ENCODE measurements at places on chromosomes 11 and 22.

DNA sequence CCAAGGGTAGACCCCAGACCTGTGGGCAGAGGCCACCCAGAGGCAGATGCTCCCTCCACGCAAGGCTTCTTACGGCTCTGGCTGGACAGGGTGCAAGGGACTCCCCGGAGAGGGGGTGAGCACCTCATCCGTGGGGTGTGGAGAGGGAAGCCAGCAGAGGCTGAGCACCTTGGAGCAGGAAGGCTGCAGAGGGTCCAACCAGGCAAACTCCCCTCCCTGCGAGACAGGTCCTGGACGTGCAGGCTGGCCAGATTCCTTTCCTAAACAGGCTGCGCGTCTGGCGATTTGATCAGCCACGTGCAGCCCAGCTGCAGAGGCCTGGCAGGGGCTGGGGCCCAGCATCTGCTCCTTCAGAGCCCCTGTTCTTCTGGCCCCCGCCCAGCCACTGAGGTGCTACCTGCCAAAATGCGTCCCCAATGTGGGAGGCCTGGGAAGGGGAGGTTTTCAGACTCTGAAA, 49.3 kb downstream of the WNT11 start:
- DNase-seq: no peak

DNA sequence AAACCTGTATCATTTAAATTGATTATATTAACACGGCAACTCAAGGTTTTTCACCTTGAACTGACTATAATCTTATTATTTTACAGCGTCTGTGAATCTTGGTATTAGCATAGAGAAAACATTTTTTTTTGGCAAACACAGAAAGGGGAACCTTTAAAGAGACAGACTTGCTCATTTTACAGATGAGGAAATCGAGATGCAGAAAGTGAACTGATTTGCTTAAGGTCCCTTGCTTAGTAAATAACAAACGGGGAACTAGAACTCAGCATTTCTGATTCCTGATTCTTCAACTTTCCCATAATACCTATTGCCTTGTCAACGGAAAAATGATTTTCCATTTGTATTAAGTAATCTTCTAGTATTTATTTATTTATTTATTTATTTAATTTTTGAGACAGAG, 33.2 kb upstream of the CECR2 start:
- DNase-seq: no peak

GRCh38 chr22:50697667-50698506, 25.3 kb downstream of the SHANK3 start:
- no peak for DNase-seq

DNA sequence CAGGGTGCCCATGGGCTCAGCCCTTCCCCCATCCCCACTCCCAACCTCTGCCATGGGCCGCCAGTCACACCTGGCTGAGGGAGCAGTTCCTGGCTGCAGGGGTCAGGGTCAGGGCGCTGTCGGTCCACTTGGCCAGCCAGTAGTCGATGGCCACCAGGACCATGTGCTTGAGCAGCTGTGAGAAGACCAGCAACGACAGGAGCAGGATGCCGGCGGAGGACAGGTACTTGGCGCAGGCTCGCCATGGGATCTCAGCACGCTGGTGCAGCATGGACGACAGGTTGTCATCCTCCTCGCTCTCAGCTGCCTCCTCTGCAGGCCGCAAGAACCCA, 18.3 kb upstream of the KCNJ11 start:
- DNase-seq: no peak

- DNase-seq: peak; percentile 92
These were observed 164.6 kb downstream of the ETS1 start for GRCh38 chr11:128422576-128423370.

DNA sequence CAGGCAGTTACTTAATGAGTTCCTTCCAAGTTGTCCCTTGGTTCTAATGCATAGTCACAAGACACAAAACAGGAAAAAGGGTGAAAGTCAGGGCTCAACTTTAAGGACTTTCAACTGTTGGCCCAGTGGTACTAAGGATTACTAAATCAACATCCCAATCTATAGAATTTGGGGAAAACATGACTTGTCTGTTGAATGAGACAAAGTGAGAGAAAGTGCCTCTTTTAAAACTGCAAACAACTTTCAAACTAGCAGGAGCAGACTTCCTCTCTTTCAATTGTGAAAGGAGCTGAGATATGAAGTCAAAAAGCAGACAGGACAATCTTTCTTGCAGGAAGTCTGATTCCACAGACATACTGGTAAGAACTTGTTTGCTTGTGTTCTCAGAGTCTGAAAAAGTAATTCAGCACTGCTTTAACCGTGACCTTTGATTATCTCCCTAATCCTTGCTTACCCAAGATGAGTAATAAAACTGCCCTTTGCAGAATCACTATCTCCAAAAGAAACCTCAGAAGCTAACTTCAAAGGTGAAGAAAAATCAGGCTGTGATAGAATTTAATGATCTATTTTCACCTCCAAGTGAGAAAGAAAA, 960.7 kb upstream of the RAG2 start:
- DNase-seq: no peak

GRCh38 chr11:16890442-16890841, 123.8 kb downstream of the PLEKHA7 start:
- no peak for DNase-seq

DNA sequence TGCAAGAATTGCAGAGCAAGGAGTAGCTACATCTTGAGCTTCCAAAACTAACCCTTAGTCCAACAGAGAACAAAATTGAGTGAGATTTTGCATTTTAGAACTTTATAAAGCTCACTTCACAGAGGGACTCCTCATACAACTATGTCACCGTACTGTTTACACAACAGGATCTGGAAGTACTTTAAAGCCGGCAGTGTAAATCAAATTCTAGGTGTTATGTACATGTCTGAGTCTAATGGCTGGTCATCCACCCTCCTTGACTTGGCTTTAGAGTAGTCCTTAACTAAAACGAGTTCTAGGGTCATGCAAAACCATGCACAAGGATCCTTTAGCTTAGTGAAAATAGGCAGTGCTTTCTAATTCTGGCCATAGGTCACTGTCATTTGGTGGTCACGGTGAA, 23.5 kb downstream of the IRAG1 start:
- no peak for DNase-seq

- no peak for DNase-seq
These were observed 6.6 kb downstream of the OR51F1 start for GRCh38 chr11:4763096-4763495.

- DNase-seq: no peak
These were observed 62.6 kb upstream of the OLFML1 start for GRCh38 chr11:7422544-7423331.

- no peak for DNase-seq
These were observed 124.8 kb upstream of the CNTN5 start for GRCh38 chr11:98895936-98896335.

GRCh38 chr11:74325649-74326645, 14.5 kb upstream of the P4HA3 start:
- DNase-seq: no peak

GRCh38 chr11:123783536-123783935, 22.6 kb downstream of the OR6M1 start:
- DNase-seq: no peak

DNA sequence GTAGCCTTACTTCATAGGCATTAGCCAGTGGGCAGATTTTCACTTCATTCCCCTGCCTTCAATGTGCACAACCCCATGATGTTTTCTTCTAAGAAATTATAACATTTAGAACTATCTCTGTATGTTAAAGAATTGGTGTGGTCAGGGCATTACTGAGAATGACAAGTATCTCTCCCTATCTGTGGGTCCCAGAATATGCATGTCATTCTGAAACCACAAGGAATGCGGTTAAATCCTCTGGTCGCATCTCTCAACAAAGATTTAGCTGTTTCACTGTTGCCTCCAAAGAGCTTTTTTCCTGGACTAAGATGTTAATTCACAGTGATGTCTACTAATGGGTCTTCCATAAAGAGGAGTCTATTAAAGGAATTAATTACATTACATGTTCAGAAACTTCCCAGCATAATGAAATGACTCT, 62.7 kb downstream of the LIF start:
- DNase-seq: no peak

DNA sequence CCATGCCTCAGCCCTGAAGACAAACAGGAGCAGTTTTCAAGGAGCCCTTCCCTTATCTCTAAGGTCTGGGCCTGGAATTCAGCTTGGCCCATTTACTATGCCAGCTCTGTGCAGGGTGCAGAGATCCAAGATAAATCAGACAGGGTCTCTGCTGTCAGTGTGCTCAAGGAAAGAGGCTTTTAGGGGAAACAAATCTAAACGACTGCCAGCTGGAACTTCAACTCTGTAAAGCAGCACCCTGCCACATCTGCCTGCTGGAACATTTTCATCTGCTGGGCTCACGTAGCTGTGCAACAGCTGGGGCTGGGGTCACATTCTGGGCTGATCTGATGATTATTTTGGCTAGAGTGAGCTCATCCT, 19.8 kb upstream of the EHF start:
- DNase-seq: no peak

- DNase-seq: peak; percentile 31
These were observed 6.0 kb upstream of the MAPK11 start for GRCh38 chr22:50276143-50276542.

- no peak for DNase-seq
These were observed 48.7 kb upstream of the TH start for GRCh38 chr11:2220173-2220771.

- no peak for DNase-seq
These were observed 943 bp downstream of the CSF2RB start for GRCh38 chr22:36914390-36914752.

GRCh38 chr11:110317516-110317932, 21.1 kb upstream of the RDX start:
- DNase-seq: no peak

DNA sequence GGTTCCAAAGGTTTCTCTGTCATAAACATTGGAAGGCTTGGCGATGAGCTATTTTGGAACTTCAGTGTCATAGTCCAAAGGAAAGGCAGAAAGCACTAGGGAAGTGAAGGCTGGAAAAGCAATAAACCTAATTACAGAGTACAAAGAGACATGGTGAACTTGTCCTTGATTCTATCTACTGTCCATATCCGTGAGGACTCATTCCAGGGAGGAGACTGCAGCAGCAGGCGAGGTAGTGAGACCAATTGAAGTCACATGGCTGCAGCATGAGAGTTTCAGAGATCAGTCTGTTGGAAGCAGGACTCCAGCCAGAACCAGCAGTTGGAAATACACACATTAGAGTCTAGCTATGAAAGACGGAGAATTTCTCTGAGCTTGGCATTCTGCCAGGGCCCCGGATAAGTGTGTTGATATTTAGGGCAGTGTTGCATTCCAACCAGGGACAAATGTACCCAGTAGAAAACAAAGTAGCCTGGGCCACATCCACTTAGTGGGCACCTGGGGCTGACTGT, 54.1 kb upstream of the ARHGAP42 start:
- DNase-seq: no peak

DNA sequence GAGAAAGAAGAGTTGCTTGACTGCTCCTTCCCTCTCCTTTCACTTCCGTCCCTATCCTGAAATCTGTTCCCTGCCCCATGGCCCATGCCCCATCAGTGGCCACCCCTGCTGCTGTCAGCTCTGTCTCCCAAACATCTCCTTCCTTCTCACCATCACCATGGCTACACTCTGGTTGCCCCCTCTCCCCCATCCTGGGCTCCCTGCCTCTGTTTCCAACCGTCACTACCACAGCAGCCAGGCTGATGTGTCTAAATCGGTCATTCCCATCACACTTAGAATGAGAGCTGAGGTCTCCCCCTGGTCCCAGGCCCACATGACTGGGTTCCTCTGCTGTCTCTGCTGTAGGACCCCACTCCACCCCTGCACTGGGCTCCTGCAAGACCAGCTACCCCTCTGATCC, 54.6 kb upstream of the EIF3D start:
- no peak for DNase-seq

DNA sequence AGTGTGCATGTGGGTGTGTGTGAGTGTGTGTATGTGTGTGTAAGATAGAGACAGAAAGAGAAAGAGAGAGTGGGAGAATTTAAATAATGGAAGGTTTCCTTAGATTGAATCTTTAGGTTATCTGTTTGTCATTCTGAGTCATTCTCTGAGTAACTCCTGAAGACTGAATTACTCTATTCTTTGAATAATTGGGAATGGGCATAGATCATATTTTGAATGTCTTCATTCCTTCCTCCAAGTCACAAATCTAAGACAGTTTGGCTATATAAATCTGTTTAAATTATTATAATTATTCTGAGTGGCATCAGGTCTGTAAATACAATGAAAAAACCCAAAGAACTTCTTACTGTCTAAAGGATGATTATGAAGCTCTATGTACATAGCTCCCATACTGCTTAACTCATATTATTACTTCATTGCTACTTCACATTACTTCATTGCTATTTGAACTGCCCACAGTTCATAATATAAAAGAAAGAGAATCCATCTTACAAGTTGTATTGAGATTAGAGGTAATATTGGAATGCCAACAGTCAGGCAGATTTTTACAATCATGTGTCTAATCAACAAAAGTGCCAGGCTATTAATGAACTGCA, 346.6 kb upstream of the CCDC179 start:
- DNase-seq: no peak

Measured in stimulated activated CD4-positive, alpha-beta T cell treated with anti-CD3 and anti-CD28 coated beads, Interleukin-15, amount 100 ng/mL, for 48 hours (primary cell).